ENCODE measurements at places on chromosomes 11 and 22.

DNA sequence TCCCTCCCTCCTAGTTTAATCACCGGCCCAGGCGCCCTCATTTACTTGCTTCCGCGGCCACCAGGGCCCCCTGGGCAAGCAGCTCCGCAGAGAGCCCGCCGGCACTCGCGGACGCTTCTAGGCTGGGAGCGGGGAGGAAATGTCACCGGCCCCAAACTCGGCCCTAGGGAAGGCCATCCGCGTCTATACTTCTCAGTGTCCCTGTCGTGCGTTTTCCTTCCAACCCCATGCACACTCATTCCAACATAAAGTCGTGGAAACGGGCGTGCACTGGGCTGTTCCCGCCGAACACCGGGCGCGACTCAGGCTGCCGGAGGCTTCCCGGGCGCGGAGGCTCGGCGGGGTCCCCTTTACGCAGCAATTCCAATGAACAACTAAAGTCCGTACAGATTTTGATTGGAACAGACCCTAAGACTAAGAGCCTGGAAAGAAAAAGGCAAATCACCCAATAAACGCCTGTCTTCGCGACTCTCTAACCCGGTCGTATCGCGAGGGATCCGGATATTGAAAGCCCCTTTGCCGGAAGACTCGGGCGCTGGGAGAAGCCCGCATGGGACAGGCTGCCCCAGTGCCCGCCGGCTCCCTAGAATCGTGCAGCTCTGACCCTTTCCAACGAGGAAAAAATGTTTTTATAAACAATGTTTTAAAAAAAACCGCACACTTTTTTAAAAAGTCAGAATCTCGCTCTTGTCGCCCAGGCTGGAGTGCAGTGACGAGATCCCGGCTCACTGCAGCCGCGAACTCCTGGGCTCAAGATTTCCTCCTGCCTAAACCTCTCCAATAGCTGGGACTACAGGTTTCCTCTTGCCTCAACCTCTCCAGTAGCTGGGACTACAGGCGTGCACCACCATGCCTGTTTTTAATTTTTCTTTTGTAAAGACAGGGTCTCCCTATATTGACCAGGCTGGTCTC lies 1.3 kb upstream of the BARX2 start:
- no peak for DNase-seq

- no peak for DNase-seq
Measured at GRCh38 chr11:12478743-12479142, 101.4 kb downstream of the PARVA start.

GRCh38 chr11:36713715-36714114 lies 115.7 kb upstream of the RAG2 start:
- DNase-seq, result no peak

GRCh38 chr11:47766509-47767227 lies 473 bp downstream of the FNBP4 start:
- DNase-seq, result no peak

DNA sequence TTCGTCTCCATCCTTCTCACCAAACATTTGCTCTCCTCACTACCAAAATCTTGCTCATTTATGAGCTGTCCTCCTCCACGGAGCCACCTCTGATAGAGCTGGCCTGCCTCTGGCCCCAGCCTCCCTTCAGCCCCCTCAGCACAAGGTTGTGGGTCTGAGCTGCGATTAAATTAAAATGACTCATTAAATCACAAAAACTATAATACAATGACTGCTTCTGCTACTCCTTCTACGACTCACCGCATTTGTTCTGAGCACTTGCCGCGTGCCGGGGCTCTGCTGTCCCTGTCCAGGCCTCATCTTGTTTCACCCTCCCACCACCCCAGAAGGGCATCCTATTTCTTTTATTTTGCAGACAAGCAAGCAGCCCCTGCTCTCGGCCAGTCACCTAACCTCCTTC lies 49.2 kb upstream of the TIMP3 start:
- no peak for DNase-seq

GRCh38 chr22:16959345-16959930 lies 48.6 kb downstream of the GAB4 start:
- DNase-seq, result no peak

- no peak for DNase-seq
Measured at GRCh38 chr11:124830749-124831148, 30.5 kb upstream of the MSANTD2 start.

GRCh38 chr11:134313379-134313778 lies 18.4 kb upstream of the GLB1L2 start:
- no peak for DNase-seq

DNA sequence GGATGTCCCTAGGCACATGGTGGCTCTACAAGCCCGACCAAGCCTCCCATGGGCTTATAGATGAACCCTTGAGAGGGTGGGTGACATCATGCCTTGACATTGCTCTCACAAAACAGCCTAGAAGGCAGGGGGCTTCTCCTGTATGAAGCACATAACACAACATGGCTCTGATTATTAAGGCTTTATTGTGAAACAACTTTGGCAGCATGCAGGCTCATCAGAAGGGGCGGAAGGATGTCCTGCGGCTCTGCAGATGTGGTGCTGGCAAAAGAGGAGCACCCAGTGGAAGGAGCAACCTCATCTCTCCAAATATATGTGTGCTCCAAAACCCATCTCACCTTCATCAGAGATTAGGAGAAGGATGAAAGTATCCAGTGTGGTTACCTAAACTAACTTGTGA lies 100.4 kb downstream of the MPPED2 start:
- DNase-seq, result no peak

GRCh38 chr11:34356576-34356912 lies 1.3 kb downstream of the ABTB2 start:
- no peak for DNase-seq

GRCh38 chr11:32852207-32852606 lies 22.5 kb downstream of the PRRG4 start:
- DNase-seq, result no peak

GRCh38 chr11:96235751-96236150 lies 107.2 kb downstream of the MAML2 start:
- no peak for DNase-seq

GRCh38 chr11:86443415-86443814 lies 68.7 kb downstream of the CCDC81 start:
- DNase-seq, result no peak

DNA sequence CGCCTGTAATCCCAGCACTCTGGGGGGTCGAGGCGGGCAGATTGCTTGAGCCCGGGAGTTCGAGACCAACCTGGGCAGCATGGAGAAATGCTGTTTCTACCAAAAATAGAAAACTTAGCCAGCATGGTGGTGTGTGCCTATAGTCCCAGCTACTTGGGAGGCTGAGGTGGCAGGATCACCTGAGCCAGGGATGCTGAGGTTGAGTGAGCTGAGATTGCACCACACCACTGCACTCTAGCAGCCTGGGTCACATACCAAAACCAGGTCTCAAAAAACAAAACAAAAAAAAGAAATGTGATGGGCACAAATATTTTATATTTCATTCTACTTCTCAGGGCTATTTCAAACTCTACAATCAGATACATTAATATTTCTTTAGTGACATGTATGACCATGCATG lies 25.7 kb downstream of the TTC17 start:
- DNase-seq, result no peak

GRCh38 chr11:125448136-125448535 lies 47.9 kb downstream of the FEZ1 start:
- no peak for DNase-seq

DNA sequence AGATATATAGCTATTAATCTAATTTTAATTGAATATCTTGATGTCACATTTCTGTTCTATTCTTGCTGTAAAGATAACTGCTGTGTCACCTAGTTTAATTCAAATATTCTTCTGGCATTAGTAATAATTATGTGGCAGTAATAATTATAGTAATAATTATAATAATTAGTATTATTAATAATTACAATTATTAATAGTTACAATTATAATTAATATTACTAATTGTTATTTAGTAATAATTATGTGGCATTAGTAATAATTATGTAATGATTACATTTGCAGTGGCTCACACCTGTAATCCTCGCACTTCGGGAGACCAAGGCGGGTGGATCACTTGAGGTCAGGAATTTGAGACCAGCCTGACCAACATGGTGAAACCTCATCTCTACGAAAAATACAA lies 1.6 kb upstream of the TRIM5 start:
- no peak for DNase-seq

GRCh38 chr11:66856496-66857233 lies at the start of gene LRFN4:
Gene LRFN4, plus strand, starts transcription at chr11:66857064. Its CDS starts 681 bp downstream, at chr11:66857745.
- DNase-seq, result peak; percentile 47

DNA sequence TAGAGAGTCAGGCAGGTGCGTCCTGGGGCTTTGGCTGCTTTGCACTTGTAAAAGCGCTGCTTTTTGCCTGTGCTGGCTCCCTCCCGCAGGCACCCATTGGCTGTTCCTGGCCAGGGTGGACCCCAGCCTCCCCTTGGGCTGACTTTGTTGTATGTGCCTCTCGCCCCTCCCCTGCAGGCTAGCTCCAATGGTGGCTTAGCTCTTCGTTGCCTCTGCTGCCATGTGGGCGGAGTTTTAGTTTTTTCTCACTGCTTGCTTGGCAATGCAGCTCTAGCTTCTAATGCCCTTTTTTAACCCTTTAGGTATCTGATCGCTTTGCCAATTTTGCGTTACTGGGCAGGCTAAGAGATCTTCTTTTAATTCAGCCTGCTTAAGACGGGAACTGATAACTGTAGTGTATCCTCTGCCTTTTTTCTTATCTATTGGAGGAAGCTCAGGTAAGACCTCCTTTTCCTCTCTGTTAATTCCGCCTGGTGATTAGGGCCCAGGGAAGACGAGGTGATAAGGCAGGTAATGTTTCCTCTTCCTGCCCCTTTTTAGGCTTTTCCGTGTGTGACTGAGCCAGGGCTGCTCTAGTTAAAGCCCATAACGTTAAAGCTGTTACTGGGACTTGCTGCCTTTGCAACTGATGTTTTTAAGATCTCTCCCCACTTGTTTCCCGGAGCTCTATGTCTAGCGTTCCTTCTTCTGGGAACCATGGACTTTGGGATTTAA lies 11.7 kb upstream of the GLYATL1 start:
- DNase-seq, result no peak

- no peak for DNase-seq
Measured at GRCh38 chr11:4044976-4045646, 49.5 kb upstream of the RRM1 start.

GRCh38 chr11:9049959-9050358 lies 41.4 kb downstream of the SCUBE2 start:
- no peak for DNase-seq

DNA sequence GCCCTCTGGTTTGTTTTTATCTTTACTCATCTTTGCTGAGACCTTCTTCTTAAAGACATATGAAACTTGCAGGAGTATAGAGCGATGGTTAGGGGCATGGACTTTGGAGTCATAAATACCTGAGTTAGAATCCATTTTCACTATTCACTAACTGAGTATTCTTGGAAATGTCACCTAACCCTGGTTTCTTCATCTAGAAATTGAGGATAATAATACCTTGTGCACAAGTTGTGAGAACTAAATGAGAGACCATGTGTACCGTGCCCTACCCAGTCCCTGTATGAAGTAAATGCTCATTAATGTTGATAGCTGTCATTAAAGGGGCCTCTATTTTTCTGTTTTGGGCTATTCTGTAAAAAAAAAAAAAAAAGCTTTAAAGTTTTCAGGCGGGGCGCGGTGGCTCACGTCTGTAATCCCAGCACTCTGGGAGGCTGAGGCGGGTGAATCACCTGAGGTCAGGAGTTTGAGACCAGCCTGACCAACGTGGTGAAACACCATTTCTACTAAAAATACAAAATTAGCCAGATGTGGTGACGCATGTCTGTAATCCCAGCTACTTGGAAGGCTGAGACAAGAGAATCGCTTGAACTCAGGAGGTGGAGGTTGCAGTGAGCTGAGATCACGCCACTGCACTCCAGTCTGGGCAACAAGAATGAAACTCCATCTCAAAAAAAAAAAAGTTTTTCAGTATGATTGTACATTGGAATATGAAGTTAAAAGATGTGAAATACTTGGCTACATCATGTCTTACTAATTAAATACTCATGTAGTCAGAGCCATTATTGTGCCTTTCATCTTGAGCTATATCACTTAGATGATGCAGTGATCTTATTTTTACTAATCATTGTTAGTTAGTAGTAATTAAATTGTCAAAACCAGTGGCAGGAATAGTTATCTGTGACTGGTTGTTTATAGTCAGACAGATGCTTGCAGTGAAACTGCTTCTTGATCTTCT lies 95.0 kb downstream of the AMOTL1 start:
- no peak for DNase-seq

- no peak for DNase-seq
Measured at GRCh38 chr11:28559492-28559891, 451.3 kb downstream of the METTL15 start.

DNA sequence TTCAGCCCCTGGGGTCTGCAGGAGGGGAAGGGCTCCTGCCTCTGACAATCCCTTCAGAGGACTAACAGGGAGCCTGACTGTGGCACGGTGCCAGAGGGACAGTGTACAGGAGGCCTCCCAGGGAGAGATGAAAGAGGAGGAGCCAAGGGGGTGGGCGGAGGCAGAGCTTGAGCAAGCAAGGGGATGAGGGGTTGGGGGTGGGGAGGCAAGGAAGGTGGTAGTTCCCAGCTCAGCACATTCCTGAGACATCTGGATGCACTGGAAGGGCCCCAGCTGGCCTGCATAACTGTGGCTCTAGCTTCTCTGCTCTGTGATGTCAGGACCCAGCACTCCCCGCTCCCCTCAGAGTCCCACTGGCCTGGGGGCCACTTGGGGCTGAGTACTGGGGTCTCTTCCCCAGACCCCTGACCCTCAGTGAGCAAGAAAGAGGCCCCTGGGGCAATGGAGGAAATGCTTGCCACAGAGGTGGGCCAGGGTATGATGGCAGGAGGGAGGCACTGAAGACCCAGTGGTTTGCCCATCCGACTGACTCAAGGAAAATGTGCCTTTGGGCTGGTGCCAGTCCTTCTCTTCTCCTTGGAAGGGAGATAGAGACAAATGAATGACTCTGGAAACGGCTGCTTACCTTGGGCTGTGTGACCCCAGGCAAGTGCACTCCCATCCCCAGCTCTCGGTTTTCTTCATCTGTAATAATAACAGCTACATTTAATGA lies 13.3 kb downstream of the CREB3L1 start:
- DNase-seq, result no peak

DNA sequence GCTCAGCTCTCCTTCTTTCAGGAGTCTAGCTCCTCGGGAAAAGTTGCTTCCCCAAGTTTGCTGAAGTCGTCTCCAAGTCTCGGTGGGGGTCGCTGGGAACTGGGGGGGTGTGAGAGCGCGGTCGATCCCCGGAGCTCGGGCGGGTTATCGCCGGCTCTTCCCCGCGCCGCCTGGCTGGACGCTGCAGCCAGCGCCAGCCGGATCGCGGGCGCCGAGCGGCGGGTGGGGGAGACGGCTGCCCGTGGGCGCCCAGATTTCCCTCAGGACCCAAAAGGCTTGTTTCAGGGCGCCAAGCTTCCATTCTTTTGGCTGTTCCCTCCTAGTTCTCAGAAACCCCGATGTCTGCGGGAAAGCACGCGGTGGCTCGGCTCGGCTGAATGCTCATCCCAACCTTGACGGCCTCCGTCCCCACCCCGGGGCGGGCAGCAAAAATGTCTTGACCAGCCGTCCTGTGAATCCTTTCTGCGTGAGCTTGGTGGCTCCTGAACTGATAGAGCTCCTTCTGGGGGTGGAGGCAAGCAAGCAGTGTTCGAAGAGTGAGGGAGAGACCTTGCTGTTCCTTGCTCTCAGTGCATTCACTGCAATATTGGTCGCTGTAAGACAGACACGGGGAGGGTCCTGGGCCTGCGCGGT lies 1.7 kb downstream of the ZBTB16 start:
- DNase-seq, result no peak

Data from GM18507 (cell line).